ENCODE measurements at places on chromosomes 2 and 18.

- DNase-seq, result no peak
These were observed 68.5 kb upstream of the OSR1 start for GRCh38 chr2:19426941-19427340.

DNA sequence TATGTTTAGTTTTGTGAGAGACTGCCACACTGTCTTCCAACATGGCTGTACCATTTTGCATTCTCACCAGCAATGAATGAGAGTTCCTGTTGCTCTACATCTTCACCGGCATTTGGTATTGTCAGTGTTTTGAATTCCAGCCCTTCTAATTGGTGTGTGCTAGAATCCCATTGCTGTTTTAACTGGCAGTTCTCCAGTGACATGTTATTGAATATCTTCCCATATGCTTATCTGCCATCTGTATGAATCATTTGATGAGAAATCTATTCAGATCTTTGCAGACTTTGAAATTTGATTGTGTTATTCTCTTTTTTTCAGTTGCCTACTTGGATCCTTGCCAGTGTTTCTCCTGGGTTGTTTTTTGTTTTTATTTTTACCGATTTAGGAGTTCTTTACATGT is 99.0 kb downstream of the SNTG2 start:
- no peak for DNase-seq

- no peak for DNase-seq
These were observed 186.1 kb downstream of the HDAC4 start for GRCh38 chr2:239214725-239215124.

GRCh38 chr2:19881908-19882265 is 19.9 kb downstream of the TTC32 start:
- no peak for DNase-seq

- DNase-seq, result no peak
These were observed 57.6 kb upstream of the IGFBP5 start for GRCh38 chr2:216752855-216753505.

GRCh38 chr18:27595113-27595838 is 410.2 kb upstream of the CHST9 start:
- DNase-seq, result no peak

- DNase-seq, result no peak
These were observed 235.1 kb downstream of the AGAP1 start for GRCh38 chr2:235728800-235729556.

DNA sequence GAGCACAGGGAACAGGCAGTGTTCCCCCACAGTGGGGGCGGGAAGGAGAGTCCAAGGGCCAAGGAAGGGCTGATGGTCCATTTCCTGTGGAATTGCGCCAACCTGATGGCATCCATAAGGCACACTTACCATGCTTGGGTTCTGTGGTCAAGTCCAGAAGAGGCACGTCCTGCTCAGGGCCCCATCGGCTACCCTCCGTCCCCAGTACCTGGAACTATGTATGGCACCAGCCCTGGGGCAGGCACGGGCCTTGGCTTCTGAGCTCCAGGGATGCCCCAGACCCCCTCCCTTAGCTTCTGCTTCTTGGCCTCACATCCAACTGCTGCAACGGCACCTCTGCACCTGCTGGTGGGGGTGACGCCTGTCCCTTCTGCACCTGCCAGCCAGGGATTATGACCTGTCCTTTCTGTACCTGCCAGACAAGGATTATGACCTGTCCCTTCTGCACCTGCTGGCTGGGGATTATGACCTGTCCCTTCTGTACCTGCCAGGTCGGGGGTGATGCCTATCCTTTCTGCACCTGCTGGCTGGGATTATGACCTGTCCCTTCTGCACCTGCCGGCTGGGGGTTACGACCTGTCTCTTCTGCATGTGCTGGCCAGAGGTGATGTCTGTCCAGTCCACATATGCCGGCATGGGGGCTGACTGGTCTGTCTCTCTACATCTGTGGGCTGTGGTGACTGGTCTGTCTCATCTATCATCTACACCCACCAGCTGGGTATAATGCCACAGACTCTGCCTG is 45.4 kb upstream of the SNTG2 start:
- DNase-seq, result no peak

DNA sequence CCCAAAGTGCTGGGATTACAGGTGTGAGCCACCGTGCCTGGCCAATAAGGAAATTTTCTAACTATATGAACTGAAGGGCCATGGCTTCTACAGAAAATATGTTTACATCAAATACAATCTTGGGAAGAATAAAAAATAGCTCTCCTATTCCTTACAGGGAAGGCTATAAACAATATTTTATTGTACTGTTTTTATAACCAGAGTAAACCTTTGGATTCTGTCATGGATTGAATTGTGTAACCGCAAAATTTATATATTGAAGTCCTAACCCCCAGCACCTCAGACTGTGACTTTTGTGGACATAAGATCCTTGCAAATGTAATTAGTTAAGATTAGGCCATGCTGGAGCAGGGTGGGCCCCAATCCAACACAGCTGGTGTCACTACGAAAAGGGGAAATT is 8.3 kb downstream of the HSBP1L1 start:
- no peak for DNase-seq

DNA sequence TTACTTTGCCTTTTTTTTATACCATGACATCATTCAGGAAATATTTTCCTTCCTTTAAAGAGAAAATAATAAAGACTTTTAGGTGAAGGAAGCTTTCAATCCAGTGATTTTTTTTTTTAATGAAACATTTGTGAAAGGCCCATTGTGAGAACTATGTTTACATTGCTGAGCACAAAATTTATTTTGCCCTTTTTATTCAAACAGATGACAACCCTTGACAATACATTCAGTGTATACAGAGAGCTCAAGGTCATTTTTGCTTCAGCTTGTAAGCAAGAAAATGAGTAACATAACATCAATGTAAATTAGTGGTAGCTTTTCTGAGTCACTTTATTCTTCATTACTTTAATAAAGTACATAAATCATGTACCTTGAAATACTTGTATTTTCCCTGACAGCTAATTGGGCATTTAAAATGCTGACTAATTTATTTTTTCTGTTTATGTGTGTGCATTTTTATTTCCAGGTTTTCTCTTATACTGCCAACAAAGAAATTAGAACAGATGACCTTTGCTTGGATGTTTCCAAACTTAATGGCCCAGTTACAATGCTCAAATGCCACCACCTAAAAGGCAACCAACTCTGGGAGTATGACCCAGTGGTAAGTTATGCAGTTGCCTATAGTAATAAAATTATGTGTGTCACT is 121.6 kb downstream of the GALNT1 start:
- DNase-seq, result no peak

GRCh38 chr18:59385191-59385590 is 26.1 kb upstream of the LMAN1 start:
- DNase-seq, result no peak

DNA sequence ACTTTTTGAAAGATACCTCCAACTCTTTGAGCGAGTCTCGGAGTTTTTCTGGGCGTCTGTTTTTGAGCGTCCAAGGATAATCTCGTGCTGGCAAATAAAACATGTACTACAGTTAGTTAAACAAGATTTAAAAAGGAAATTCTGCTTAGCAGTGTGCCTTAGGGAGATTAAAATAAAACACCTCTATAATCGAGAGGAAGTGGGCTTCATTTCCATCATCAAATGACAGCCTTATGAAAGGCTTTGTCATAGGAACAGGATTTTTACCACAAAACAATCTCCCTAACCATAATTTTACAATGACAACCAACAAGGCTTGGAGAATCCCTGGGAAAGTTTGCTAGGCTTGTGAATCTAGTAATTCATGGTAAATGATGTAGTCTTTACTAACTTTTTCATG is 103.4 kb downstream of the WDPCP start:
- DNase-seq, result no peak

- DNase-seq, result no peak
These were observed 134.1 kb downstream of the FMNL2 start for GRCh38 chr2:152468899-152469692.

DNA sequence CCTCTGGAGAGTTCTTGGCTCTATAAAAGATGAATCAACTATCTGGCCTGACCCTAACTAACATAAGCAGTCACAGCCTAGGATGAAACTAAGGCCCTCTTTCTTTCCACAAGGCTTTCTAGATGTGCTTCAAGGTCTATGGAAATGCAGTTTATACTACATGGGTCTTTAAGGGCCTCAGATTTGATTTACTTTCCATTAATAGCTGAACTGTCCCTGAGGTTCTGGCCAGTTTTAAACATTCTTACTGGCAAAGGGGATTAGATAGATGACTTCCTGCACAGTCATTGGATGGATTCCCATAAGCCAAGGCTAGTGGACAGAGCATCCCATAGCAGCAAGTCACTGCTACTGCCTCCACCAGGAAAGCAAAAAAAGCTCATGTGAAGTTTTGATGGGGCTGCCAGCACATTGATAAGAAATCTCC is 38.1 kb upstream of the LCLAT1 start:
- DNase-seq, result no peak

DNA sequence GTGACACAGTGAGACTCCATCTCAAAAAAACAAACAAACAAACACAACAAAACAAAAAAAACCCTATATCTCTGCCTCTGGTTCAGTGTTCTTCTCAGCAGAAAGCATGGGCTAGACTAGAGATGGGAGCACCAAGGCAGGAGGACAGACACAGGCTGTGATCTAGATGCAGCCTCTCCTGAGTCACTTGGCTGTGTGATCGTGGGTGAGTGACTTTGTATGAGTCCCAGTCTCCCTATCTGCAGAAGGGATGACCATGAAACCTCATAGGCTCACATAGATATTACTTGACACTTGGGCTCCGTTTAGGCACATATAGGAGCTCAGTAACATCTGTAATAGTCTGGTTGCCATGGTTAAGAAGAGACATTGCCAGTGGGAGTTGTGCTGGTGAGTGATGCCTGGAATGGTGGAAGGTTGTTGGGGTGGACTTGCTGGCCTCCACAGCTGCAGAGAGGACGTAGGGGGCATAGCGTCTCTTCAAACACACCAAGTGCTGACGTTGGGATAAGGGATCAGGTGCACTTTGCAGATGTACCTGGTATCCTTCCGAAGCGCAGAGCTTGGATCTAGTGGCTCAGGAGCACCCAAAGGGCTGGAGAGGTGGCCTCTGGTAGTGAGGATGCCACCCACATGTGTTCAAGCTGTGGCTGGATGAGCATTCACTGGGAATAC is 318.9 kb upstream of the HS6ST1 start:
- DNase-seq, result peak; percentile 10

GRCh38 chr2:178819992-178820391 is 12.8 kb upstream of the TTN start:
- no peak for DNase-seq

- DNase-seq, result no peak
These were observed 1100.2 kb downstream of the CBLN2 start for GRCh38 chr18:71443706-71444480.

GRCh38 chr2:88857951-88858411 is 166.5 kb downstream of the RPIA start:
- no peak for DNase-seq

DNA sequence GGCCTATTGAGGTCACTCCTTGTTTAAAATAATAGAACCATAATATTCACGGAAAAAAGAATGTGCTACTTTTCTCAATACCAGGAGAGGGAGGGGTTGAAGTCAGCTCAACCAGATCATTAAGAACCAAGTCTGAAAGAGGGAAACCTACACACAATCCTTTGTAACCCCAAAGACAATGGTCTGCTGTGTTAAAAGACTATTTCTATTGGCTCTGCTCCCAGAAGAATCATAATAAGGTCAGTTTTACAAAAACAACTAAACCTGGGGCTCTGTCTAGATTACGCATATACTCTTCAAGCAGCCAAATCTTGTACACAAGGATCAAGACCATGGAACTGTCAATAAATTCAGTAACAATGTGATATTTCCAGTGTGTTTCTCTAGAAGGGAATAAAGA is 177.2 kb upstream of the CRIM1 start:
- no peak for DNase-seq

- DNase-seq, result no peak
These were observed 101.8 kb upstream of the ERBB4 start for GRCh38 chr2:212640428-212640827.

GRCh38 chr2:27996156-27996922 is 105.8 kb downstream of the BABAM2 start:
- DNase-seq, result no peak

- no peak for DNase-seq
These were observed 42.9 kb downstream of the SRBD1 start for GRCh38 chr2:45567974-45568789.

Measured in mesothelial cell of epicardium (in vitro differentiated cells).